Activated T-helper 1 cell treated with anti-CD3 and anti-CD28 coated beads, Interleukin-12 subunit alpha, Interleukin-12 subunit beta, Interleukin-2, Interleukin-4 antibody, amounts not matched to agents 30 ng/mL and 10 ng/mL and 1 ng/mL, durations not matched to agents 14 hours and 24 hours and 36 hours (primary cell): ENCODE measurements at places on chromosomes 4 and X. TPM values are rescaled to one million over a fixed set of nuclear protein-coding genes. Genes with fewer than 3 reads are reported as not detected.

The SPARCL1 gene
- total RNA-seq = not detected in 2 replicates

DNA sequence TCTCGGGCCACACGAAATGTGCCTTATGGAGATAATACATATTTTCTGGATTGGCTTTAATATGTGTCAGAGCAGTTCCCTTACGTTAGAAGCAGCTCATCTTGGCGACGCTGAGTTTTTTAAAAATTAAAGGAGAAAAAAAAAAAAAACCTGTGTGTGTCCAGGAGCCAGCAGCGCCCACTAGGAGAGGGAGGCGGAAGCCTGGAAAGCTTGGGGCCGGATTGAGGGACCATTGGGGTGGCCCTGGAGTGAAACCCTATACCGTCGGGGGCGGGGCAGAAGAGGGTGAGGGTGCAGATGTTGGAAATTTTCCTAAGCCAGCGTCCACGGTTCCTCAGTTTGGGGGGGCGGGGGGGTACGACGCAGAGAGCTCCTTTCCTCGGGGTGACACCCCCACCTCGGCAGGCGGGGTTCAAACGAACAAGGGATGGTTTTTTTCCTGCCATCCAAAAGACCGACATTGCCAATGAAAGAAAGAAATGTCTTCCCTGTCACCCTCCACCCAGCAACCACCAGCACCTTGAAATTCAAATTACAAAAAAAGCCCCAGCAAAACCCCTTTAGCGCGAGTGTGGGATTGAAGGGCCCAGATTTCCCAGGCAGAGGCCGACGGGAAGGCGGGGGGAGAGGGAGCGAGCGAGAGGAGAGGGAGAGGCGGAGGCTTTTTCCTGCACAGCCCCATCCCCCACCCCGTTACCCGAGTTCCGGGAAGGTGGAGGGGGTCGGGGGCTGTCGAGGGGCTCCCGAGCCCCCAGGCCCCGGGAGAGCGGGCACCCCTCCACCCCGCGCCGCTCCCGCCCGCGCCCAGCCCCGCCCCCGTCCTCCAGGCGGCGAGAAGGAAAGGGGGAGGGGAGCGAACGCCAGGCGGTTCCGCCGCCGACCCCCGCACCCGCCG is 859 bp downstream of the SMARCA1 start:
- H3K4me3 ChIP-seq = peak overlapping the region; percentile 75
- no peak overlapping the region for H3K27ac ChIP-seq
- H3K27me3 ChIP-seq = peaks cover 26% of the 10 kb centered on the region
- H3K36me3 ChIP-seq = no peaks in the 10 kb centered on the region

The P2RY8 gene
- total RNA-seq = 20.4 and 21.8 TPM in 2 replicates

GRCh38 chr4:65668201-65669089 is 1.8 kb downstream of the EPHA5 start:
- H3K4me3 ChIP-seq = no peak overlapping the region
- DNase-seq = no peak
- H3K27ac ChIP-seq = no peak overlapping the region
- H3K27me3 ChIP-seq = peaks cover 48% of the 10 kb centered on the region
- H3K36me3 ChIP-seq = no peaks in the 10 kb centered on the region

The IL15 gene
- total RNA-seq = 0.67 and 1.8 TPM in 2 replicates

- no peak overlapping the region for H3K4me3 ChIP-seq
- peaks cover 13% of the 10 kb centered on the region for H3K27me3 ChIP-seq
- H3K36me3 ChIP-seq = no peaks in the 10 kb centered on the region
- DNase-seq = no peak
These were observed 8.7 kb upstream of the TBC1D9 start for GRCh38 chr4:140764785-140765392.

The SSX7 gene
- not detected in 2 replicates for total RNA-seq

- no peak overlapping the region for H3K27ac ChIP-seq
- H3K4me1 ChIP-seq = no peaks in the 10 kb centered on the region
- H3K36me3 ChIP-seq = no peaks in the 10 kb centered on the region
- no peak overlapping the region for H3K4me3 ChIP-seq
- no peak for DNase-seq
These were observed 130.4 kb downstream of the DHX15 start for GRCh38 chr4:24453951-24454350.

DNA sequence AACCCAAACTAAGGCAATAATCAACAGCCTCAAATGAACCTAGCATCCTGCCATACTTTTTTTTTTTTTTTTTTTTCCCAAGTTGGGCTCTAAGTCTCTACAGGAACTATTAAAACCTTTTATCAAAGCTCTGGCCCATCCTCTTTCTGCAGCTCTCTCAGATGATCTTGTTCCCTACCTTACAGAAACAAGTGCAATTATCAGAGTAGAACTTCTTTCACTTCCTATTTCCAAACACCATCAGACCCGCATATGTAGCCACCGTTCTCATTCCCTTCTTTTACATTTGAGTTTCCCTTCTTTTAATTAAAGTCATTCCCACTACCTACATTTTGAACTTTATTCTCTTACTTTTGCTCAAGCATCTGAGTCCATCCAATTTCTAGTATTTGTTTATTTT is 690.6 kb downstream of the DMD start:
- no peaks in the 10 kb centered on the region for H3K4me1 ChIP-seq
- H3K27ac ChIP-seq = no peak overlapping the region
- no peak overlapping the region for H3K4me3 ChIP-seq
- H3K27me3 ChIP-seq = no peaks in the 10 kb centered on the region
- DNase-seq = no peak
- no peaks in the 10 kb centered on the region for H3K36me3 ChIP-seq

GRCh38 chrX:72569786-72570185 is 2.9 kb downstream of the HDAC8 start:
- peaks cover 15% of the 10 kb centered on the region for H3K36me3 ChIP-seq
- H3K4me3 ChIP-seq = no peak overlapping the region
- peaks cover 2% of the 10 kb centered on the region for H3K27me3 ChIP-seq
- no peak overlapping the region for H3K27ac ChIP-seq
- no peak for DNase-seq
- peaks cover 5% of the 10 kb centered on the region for H3K4me1 ChIP-seq

The HMGN5 gene
- 0.73 and 1.3 TPM in 2 replicates for total RNA-seq

The GBA3 gene
- total RNA-seq = not detected in 2 replicates

The AREG gene
- total RNA-seq = 1.5 and 2.4 TPM in 2 replicates

DNA sequence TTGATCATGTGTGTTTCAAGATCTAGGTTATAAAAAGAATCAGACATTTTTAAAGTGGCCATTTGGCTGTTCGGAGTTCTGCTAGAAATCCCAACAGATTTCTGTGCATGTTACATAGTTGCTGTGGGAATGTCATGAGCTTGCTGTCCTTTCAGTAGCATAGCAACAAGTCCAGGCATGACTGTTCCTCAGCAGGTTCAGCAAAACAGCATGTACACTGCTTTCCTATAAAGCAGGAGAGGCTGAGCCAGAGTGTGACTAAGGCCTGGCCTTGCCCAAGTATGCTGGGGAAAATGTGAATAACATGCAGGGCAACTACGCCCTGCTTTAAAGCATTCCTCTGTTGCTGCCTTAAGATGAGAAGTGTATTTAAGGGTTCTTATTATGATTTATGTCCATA is 217.1 kb upstream of the SMIM31 start:
- no peaks in the 10 kb centered on the region for H3K27me3 ChIP-seq
- no peaks in the 10 kb centered on the region for H3K4me1 ChIP-seq
- no peak overlapping the region for H3K27ac ChIP-seq

The CXCL6 gene
- total RNA-seq = not detected in 2 replicates

GRCh38 chr4:152458801-152459302 is 77.0 kb downstream of the FBXW7 start:
- H3K4me1 ChIP-seq = peaks cover 74% of the 10 kb centered on the region
- H3K27me3 ChIP-seq = no peaks in the 10 kb centered on the region
- peak; percentile 4 for DNase-seq

DNA sequence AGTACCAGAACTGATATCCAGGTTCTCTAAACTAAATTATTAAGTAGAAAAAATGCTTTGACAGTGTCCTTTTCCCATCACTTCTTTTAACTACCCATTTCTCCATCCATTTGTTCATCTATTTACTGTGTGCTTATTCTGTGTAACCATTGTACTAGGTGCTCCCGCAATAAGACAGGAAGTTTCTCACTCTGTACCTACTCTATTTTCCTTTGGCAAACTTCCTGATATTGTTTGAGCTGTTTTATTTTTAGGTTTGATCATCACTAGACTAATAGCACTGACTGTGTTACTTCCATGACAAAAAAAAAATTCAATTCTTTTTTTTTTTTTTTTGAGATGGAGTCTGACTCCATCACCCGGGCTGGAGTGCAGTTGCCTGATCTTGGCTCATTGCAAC is 102.5 kb upstream of the CASK start:
- peaks cover 2% of the 10 kb centered on the region for H3K27me3 ChIP-seq
- H3K4me3 ChIP-seq = no peak overlapping the region
- no peak for DNase-seq

GRCh38 chrX:19739683-19740082 is 147.7 kb downstream of the SH3KBP1 start:
- H3K27me3 ChIP-seq = no peaks in the 10 kb centered on the region
- peaks cover 19% of the 10 kb centered on the region for H3K36me3 ChIP-seq
- H3K4me3 ChIP-seq = no peak overlapping the region

GRCh38 chr4:147821555-147821954 is 89.7 kb downstream of the ARHGAP10 start:
- peaks cover 6% of the 10 kb centered on the region for H3K36me3 ChIP-seq
- no peaks in the 10 kb centered on the region for H3K4me1 ChIP-seq
- no peak overlapping the region for H3K4me3 ChIP-seq

DNA sequence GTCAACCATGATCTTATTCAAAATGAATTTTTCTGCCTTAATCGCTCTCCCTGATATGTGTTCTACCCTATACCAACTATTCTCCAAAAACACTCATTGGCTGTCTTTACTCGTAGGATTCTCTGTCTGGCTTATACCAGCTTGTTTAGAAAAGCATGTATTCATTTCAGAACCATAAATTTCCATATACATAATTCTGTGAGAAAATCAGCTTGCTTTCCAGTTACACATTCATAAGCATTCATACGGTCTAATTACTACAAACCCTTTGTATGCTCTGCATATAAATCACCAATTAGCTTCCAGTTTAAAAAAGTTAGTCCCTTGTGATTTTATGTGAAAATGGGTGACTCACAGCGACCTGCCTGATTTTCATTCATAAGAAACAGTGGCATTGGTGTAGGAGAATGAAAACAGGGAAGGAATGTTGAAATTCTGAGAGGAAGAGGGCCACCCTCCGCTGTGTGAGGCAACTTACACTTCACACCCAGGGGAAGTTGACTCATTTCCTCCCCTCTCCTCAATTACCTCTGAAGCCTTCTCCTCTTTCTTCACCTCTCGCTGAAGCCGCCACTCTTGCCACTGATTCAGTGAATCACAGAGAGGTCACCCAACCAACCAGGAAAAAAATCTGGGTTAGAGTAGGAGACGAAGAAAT is 63.3 kb downstream of the MEPE start:
- H3K4me1 ChIP-seq = peaks cover 19% of the 10 kb centered on the region
- no peak overlapping the region for H3K27ac ChIP-seq
- no peaks in the 10 kb centered on the region for H3K36me3 ChIP-seq
- DNase-seq = no peak

The TCEAL2 gene
- not detected in 2 replicates for total RNA-seq

- no peak overlapping the region for H3K27ac ChIP-seq
- DNase-seq = no peak
- H3K27me3 ChIP-seq = no peaks in the 10 kb centered on the region
- H3K4me1 ChIP-seq = peaks cover 54% of the 10 kb centered on the region
- H3K36me3 ChIP-seq = peaks cover 15% of the 10 kb centered on the region
- no peak overlapping the region for H3K4me3 ChIP-seq
These were observed 124.2 kb downstream of the CAMK2D start for GRCh38 chr4:113637363-113637762.

DNA sequence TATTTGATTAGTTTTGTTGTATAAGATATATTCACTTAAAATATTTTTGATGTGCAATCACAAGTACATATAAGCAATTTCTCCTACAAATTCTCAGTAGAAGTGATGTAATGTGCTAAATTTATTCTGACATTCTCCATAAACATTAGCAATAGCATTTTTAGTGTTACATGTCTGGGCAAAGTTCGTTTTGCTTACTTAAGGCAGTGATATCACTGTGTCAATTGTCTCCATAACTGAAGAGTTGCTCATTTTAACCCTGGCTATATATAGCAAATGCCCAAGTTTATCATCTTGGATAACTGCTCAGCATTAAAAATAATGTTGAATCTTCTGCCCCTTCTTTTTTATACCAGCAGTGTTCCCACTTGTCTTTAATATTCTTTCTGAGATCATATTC is 340.0 kb upstream of the NDST4 start:
- DNase-seq = no peak
- no peaks in the 10 kb centered on the region for H3K4me1 ChIP-seq
- H3K27me3 ChIP-seq = no peaks in the 10 kb centered on the region
- no peak overlapping the region for H3K4me3 ChIP-seq
- H3K36me3 ChIP-seq = no peaks in the 10 kb centered on the region
- no peak overlapping the region for H3K27ac ChIP-seq

DNA sequence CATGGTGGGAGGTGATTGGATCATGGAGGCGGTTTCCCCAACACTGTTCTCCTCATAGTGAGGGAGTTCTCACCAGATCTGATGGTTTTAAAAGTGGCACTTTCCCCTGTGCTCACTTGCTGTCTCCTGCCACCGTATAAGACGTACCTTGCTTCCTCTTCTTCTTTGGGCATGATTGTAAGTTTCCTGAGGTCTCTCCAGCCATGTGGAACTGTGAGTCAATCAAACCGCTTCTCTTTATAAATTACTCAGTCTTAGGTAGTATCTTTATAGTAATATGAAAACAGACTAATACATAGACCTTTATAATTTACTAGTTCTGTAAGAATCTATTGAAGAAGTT is 82.5 kb upstream of the PITX2 start:
- H3K4me3 ChIP-seq = no peak overlapping the region
- no peaks in the 10 kb centered on the region for H3K4me1 ChIP-seq
- DNase-seq = no peak
- H3K27me3 ChIP-seq = no peaks in the 10 kb centered on the region
- no peaks in the 10 kb centered on the region for H3K36me3 ChIP-seq

The MSL3 gene
- total RNA-seq = 41.6 and 43.8 TPM in 2 replicates

- H3K4me3 ChIP-seq = no peak overlapping the region
- H3K4me1 ChIP-seq = no peaks in the 10 kb centered on the region
- peaks cover 9% of the 10 kb centered on the region for H3K27me3 ChIP-seq
- no peak overlapping the region for H3K27ac ChIP-seq
These were observed 12.8 kb upstream of the MBNL3 start for GRCh38 chrX:132501606-132502005.

The NKRF gene
- 26.8 and 29.0 TPM in 2 replicates for total RNA-seq

DNA sequence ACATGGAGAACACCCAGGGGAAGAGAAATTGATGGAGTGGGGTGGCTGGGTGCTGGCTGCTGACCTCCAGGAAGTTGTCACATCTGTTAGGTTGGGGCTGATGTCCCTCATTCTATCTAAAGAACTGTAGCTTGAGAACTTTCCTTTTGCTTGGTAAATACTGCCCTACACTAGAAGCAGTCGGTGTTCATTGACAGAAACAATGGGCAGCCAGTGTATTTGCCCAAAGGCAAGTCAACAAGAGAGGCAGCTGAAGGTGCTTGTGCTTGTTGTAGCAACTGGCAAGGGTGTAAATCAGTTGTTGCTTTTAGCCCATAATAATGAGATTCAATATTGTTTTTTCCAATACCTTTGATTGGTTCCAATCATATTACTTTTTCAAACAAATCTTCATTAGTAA is 956 bp downstream of the TMEM154 start:
- peaks cover 11% of the 10 kb centered on the region for H3K36me3 ChIP-seq
- no peaks in the 10 kb centered on the region for H3K27me3 ChIP-seq
- no peak for DNase-seq
- H3K27ac ChIP-seq = peak overlapping the region; percentile 18
- H3K4me3 ChIP-seq = peak overlapping the region; percentile 91
- peaks cover 76% of the 10 kb centered on the region for H3K4me1 ChIP-seq

The NSUN7 gene
- total RNA-seq = 0.23 and 0.66 TPM in 2 replicates
